Activated CD8-positive, alpha-beta memory T cell treated with anti-CD3 and anti-CD28 coated beads for 4 hours (primary cell): ENCODE measurements at places on chromosomes 13 and 19.

DNA sequence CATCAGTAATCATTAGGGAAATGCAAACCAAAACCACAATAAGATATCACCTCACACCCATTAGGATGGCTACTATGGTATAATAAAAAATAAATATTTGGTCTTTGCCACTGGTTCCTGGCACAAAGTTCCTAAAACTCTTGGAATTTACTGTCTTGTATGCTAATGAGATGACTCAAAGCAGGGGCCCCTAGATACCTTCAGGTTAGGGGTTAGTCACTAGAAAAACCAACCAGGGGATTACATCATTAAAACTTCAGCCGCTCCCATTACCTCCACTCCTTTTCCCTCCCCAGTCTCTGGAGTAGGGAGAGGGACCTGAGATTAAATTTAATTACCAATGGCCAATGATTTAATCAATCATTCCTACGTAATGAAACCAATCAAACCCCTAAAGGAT is 49.6 kb downstream of the THSD1 start:
- no peak for DNase-seq

DNA sequence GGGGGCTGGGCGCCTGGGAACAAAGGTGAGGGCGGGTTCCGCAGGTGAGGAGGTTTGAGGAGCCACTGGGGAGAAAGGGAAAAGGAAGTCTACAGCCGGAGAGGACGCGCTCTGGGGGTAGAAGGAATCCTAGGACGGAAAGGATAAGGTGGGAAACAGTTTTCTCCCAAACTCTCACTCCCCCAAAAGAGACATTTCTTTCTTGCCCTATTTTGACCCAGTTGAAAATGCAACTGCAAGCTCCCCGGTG is 651 bp upstream of the POLR1D start:
- DNase-seq, result no peak

- DNase-seq, result no peak
These were observed 4.7 kb downstream of the RTN2 start for GRCh38 chr19:45492137-45492626.

GRCh38 chr19:41745756-41746155 is 9.6 kb upstream of the CEACAM6 start:
- no peak for DNase-seq

DNA sequence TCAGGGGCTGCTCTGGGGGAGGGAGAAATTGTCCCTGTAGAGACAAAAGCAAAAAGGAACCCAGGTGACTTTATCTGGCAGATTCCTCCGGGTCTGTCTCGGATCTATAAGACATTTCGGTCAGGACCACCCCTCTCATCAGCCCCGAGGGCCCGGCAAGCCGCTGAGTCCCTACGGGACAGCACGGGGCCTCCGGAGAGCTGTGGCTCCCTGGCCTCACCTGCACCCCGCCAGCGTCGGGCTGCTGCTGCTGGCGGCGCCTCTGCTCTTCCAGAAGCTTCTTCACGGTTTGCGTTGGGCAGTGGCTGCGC is 1.9 kb downstream of the NFKBID start:
- DNase-seq, result no peak

DNA sequence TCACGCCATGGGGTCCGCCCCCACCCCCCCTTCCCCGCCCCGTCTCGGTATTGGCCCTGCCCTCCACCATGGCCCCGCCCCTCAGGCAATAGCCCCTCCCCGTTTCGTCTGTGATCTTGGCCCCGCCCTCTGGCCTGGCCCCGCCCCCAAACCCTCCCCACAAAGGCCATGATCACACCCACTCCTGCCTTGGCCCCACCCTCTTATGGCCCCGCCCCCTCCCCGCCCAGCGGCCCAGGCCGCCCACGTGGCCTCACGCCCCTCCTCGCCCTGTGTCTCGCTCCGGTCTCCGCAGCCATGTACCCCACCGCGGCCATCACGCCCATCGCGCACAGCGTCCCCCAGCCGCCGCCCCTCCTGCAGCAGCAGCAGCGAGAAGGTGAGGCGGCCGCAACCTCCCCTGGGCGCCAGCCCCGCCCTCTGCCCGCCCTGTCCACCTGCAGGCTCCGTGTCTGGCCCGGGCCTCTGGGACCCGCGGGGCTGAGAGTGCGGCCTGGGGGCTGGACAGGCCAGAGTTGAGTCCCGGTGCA is 61.3 kb downstream of the CELF5 start:
- DNase-seq, result no peak

- no peak for DNase-seq
These were observed 12.7 kb upstream of the LILRA2 start for GRCh38 chr19:54560881-54561385.

DNA sequence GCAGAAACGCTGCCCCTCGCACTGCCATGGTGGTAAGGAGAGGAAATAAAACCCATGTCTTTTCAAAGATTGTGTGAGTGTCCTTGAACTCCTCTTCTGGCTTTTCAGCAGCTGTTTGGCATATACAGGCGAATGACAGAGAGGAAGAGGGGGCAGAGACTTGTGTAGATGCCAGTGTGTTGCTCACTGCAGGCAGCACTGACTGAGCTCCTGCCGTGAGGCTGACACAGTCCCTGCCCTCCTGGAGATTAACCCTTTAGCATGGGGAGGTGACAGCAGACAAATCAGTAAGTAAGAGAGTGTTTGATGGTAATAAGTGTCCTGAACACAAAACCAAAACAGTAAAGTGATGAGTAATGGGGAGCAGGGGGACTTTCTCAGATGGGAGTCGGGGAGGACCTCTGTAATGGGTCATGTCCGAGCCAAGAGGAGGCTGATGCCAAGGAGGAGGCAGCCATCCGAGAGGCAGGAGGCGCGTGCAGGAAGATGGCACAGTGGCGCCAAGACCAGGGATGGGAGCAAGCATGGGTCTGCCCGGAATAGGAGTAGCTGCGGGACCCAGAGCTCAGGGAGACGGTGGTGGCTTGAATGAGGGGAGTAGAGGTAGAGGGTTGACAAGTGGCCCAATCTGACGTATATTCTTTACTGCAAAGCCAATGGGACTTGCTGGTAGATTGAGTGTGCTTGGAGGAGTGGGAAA is 182.2 kb downstream of the FOXO1 start:
- DNase-seq, result no peak

DNA sequence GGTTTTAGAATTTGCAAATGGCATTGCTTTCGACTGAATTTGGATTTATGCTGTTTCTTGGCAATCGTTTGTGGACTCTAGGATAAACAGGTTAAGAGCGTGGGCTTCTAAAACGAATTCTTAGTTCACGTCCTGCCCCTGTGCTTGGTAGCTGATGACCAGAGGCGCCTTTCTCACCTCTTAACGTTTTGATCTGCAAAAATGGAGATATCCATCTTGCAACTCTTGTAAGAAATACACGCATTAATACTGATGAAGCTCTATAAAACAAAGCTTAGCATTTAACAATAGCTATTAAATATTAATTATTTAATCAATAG is 580 bp upstream of the KATNAL1 start:
- no peak for DNase-seq

DNA sequence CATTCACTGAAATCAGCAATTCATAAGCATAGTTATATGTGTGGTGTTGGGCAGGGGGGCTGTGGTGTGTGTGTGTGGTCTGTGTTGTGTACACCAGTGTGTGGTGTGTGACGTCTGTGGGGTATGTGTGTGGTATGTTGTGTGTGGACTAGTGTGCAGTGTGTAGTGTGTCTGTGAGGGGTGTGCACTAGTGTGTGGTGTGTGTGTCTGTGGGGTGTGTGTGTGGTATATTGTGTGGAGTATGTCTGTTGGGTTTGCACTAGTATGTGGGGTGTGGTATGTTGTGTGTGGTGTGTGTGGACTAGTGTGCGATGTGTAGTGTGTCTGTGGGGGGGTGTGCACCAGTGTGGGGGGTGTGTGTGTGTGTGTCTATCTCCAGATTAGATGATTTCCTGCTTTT is 7.2 kb upstream of the CDC16 start:
- no peak for DNase-seq

- DNase-seq, result no peak
These were observed 10.8 kb downstream of the SOX21 start for GRCh38 chr13:94701313-94702180.

- no peak for DNase-seq
These were observed 40.0 kb upstream of the F7 start for GRCh38 chr13:113065406-113066141.

DNA sequence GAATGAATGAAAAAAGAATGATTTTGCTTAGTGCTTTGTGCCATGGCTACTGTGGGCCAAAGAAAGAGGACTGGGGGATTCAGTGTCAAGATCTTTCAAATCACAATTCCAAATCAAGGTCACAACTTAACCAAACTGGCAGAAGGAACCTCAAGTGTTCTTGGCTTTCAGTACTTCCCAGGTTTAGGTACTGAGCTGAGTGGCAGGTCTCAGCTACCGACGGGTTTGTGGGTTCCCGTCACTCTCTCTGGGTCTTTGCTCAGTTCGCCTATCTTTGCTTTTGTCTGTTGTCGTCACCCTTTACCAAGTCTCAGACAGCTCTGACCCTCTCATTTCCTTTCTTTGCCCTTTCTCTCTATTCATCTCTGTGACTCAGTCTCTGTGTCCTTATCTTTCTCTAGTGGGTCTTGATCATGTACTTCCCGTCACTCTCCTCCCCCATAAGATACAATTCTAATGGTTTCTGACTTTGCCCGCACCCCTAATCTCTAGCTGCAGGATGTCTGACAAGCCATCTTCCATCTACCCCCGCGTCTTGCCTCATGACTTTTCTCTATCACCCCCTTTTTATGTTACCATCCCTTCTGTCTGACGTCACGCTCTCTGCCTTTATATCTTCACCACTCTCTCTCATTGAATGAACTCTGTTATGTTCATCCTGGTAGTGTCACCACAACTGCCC is 33.3 kb upstream of the LRRC4B start:
- DNase-seq, result no peak

GRCh38 chr13:29791508-29791907 is 58.9 kb downstream of the UBL3 start:
- no peak for DNase-seq

GRCh38 chr13:99859178-99860177 is 112.1 kb downstream of the ZIC5 start:
- peak; percentile 12 for DNase-seq

- no peak for DNase-seq
These were observed 962 bp upstream of the JAK3 start for GRCh38 chr19:17848595-17849292.

DNA sequence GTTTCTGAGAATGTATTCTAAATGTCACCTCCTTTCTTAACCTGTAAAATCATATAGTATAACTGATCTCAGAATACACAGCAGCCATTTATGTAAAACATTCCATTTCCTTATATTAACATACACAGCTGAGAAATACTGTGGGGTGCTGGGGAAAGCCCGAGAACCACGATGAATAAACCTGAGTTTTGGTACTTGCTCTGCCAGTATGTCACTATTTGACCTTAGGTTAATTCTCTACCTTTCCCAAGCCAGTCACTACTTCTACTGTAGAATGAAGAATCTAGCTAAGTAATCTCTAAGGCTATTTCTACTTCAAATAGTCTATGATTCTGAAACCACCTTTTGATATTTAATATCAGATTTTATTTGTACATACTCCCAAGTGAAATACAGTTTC is 173.7 kb downstream of the TBC1D4 start:
- no peak for DNase-seq

GRCh38 chr19:13078897-13079541 is 23.6 kb downstream of the LYL1 start:
- DNase-seq, result no peak

- DNase-seq, result no peak
These were observed 56.9 kb downstream of the LACC1 start for GRCh38 chr13:43936647-43937046.
